Temporal lobe (tissue), 4 donors: ENCODE measurements at places on chromosomes 7 and 10. TPM values are rescaled to one million over a fixed set of nuclear protein-coding genes. Genes with fewer than 3 reads are reported as not detected.

The EPDR1 gene
- 11.6 TPM for total RNA-seq

The ATG9B gene
- total RNA-seq = 1.2 TPM

The ZNF117 gene
- total RNA-seq = 40.8 TPM

The FKBP6 gene
- 0.25 TPM for total RNA-seq

The H2BK1 gene
- total RNA-seq = not detected

The HOXA6 gene
- not detected for total RNA-seq

The SYT15B gene
- under 0.01 TPM for total RNA-seq
